Stimulated activated CD8-positive, alpha-beta memory T cell treated with anti-CD3 and anti-CD28 coated beads, Interleukin-15, amount 100 ng/mL, for 24 hours (primary cell): ENCODE measurements at places on chromosomes 7 and 10.

DNA sequence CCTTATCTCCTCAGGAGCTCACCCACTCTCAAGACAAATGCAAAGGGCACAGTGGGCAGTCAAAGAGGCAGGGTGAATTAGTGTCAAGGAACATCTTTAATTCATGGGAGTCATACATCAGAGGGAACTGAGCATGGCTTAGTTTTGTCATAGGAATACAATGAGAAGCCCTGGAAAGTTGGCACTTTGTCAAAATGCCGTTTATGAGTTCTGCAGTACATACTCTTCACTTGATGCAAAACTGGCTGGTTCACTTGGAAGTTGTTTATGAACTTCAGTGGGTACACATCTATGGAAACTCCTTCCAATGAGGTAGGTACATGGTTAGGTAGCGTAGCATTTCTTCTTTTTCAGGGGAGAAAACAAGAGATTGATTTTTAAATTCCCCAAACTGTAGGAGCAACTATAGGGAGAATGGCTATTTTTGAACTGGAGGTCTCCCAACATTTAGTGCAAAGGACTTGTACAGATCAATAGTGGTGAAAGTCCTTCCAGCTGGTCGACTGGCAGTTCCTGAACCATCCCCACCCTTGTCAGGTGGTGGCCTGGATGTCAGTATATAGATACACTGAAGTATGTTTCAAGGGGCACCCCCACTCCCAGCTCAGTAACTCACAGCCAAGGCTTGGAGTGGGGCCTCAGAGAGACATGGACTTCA, 580.5 kb downstream of the REEP3 start:
- DNase-seq: no peak

- DNase-seq: no peak
These were observed 69.4 kb downstream of the SAMD9 start for GRCh38 chr7:93048136-93048930.

- no peak for DNase-seq
These were observed 113.1 kb downstream of the CTTNBP2 start for GRCh38 chr7:117759950-117760640.

- no peak for DNase-seq
These were observed 38.8 kb downstream of the RNLS start for GRCh38 chr10:88544140-88544870.

DNA sequence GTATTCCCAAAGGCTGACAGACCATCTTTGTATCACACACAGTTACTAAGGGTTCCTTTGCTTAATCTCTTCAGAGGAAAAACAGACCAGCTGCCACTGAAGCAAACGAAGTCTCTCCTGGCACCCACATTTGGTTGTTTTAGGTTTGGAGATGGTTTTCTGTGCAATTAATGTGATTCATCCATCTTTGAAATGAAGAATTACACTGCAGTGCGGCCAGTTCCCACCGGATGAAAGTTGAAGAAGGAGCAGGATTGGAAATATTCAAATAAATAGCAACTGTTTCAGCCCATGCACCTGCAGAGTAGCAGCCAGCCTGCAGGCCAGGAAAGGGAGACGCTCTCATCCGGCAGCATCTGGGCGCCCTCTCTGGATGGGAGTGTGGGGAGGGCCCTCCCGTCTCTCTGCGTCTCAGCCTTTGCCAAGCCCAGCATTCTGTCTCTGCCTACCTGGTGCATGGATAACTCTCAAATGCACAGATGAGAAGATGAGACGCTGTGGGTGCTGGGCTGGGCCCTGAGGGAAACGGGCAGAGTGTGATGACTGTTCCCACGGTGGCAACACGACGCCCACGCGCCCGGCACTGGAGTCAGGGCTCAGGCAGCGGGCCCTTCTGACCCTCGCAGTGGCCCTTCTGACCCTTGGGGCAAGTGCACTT, 214.0 kb downstream of the PTPRN2 start:
- DNase-seq: no peak

DNA sequence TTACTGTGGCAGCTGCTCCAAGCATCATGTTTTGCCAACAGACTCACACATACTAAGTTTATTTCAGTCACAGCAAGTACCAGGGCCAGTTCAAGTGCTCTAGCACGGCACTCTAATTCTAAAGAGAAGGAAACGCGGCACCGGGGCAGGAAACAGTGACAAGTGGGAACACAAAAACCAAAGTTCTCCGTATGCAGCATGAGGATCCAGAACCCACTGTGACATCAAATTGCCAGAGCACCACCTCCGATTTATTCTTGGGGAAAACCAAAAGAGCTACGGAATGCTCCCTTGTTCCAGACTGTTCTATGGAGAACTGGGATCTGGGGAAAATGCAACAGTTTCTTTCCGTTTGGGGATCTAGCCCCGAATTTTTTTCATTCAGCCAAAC, 448 bp upstream of the PTER start:
- DNase-seq: no peak

- no peak for DNase-seq
These were observed 288.4 kb upstream of the LRRTM3 start for GRCh38 chr10:66637273-66638036.

DNA sequence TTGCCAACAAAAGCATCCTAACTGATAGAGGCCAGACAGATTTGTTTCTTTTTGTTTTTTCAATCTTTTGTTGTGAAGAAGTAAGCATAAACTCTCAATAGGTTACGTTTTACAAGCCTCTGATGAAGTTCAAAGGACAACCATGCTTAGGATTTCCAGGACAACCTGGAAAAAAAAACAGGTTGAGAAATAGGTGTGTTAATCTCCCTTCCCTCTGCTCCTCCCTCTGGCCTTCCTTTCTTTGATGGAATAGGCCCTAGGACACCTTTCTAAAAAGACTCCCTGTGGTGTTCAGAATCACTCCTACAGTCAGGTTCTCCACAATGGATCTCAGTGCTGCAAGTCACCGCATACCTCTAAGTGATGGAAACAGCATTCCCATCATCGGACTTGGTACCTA, at the start of gene AKR1D1:
Gene AKR1D1, plus strand, starts transcription at position 264 of the 400 bp plus-strand sequence. Its CDS starts 60 bp downstream, at position 324.
- DNase-seq: no peak

- DNase-seq: no peak
These were observed 489.8 kb downstream of the NEBL start for GRCh38 chr10:20407357-20407756.

- DNase-seq: no peak
These were observed 137.0 kb downstream of the TMEM178B start for GRCh38 chr7:141210862-141211261.

GRCh38 chr10:18158773-18159265, 18.6 kb downstream of the CACNB2 start:
- no peak for DNase-seq

GRCh38 chr7:153385502-153385901, 626.0 kb downstream of the ACTR3B start:
- DNase-seq: no peak

DNA sequence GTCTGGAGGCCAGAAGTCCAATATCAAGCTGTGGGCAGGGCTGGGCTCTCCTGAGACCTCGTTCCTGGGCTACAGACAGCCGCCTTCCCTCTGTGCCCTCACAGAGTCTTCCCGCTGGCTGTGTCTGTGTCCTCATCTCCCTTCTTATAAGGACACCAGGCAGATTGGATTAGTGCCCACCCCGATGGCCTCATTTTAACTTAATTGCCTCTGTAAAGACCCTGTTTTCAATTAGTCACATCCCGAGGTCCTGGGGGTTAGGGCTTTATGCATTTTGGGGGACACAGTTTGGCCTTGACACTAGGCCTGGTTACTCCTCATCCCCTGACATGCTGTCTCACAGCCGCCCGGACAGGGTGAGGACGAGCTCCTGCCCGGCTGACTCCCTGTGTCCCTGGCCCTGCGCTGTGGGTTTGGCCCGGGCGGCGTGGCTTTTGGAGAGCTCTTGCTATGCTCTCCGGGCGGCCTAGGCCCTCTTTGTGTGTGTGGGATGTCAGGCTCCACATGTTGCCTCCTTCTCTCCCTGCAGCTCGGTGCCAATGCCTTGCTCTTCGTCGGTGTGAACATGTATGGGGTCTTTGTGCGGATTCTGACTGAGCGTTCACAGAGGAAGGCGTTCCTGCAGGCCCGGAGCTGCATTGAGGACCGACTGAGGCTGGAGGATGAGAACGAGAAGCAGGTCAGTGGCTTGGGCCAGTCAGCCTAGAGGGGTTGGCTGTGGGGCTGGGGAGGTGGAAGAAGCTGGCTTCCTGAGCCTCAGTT, 18.2 kb downstream of the ADCY1 start:
- DNase-seq: no peak

DNA sequence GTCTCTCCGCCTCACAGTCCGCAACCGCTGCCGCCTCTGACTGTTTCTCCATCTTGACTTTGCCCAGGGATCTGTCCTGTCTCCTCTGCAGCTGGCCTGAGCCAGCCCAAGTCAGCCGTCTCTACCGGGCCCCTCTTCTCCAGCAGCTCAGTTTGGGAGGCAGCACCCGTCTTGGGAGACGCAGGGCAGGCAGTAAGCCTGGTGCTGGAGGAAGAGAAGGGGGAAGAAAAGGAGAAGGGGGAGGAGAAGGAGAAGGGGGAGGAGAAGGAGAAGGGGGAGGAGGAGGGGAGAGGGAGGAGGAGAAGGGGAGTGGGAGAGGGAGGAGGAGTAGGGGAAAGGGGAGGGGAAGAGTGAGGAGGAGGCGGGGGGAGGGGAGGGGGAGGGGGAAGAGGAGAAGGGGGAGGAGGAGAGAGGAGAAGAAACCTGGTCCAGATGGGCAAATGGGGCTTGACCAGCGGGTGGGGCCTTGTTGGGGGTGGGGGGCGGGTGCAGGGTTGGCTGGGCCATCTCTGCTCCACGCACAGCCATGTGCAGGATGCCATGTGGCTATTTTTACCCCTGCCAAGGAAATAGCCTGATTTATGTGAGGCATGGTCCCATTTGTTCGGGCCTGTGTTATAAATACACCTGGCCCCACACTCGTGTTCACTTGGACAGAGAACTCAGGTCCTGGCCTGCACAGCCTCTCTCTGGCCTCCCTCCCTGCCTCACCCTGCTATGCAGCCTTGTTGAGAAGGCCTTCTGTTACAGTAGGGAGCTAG, 35.9 kb upstream of the FZD9 start:
- DNase-seq: no peak

- no peak for DNase-seq
These were observed 106.5 kb downstream of the RPS24 start for GRCh38 chr10:78140066-78140630.

- DNase-seq: no peak
These were observed 261.8 kb upstream of the SHH start for GRCh38 chr7:156074084-156074483.

- DNase-seq: no peak
These were observed 5.5 kb upstream of the MMD2 start for GRCh38 chr7:4964506-4964905.

DNA sequence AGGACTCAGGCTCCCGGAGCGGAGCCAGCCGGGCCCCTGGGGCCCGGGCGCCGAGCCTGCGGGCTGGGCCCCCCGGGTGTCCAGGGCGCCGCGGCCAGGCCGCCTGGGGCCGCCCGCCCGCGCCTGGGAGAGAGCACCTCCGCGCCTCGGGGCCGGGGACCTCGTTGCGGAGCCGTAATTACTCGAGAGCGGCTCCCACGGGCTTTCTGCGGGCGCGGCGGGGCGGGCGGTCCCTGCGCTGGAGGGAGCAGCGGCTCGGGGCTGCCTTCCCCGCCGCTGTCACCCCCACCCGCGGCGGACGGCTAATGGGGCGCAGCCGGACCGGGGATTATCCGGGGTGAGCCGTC, 1.5 kb downstream of the GNB2 start:
- DNase-seq: no peak

DNA sequence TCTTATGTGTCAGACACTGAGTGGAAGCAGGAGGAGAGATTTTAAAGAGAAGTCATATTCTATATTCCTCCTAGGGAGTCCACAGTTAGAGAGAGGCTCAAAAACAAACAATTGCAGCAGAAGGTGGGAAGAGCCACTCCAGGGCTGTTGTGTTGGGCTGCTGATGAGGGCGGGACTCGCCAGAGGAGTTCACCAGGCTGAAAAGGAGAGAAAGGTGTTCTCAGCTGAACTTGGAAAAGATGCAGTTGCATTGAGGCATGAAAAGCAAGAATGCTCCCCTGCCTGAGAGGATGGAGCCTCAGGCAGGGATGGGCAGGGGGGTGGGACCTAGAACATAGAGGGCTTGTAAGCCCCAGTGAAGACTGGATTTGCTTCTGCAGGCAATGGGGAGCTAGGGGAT, 324.2 kb downstream of the CXCL12 start:
- no peak for DNase-seq

GRCh38 chr10:5325076-5325475, 39.7 kb upstream of the UCN3 start:
- no peak for DNase-seq

- no peak for DNase-seq
These were observed 64.8 kb upstream of the GHITM start for GRCh38 chr10:84074521-84074920.

DNA sequence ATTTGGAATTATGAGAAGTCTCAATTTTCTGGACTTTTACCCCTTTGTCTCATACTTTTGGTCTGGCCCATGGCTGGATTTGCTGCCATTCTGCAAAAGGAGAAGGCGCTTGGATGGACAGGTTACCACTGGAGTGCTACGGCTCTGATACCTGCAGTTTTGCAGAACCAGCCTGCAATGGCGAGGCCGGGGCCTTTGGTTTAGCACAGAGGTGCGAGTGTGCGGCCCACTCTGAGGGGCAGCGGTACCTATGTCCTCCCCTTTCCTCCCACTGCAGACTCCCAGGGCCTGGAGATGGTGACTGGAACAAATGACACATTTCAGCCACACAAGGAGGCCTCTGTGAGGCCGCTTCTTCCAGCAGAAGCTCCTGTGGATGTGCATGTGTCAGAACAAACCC, 11.9 kb downstream of the ZNF777 start:
- DNase-seq: no peak

- no peak for DNase-seq
These were observed 322.5 kb upstream of the POM121L12 start for GRCh38 chr7:52712938-52713337.

- DNase-seq: no peak
These were observed 20.9 kb downstream of the ANKRD22 start for GRCh38 chr10:88830643-88831268.

DNA sequence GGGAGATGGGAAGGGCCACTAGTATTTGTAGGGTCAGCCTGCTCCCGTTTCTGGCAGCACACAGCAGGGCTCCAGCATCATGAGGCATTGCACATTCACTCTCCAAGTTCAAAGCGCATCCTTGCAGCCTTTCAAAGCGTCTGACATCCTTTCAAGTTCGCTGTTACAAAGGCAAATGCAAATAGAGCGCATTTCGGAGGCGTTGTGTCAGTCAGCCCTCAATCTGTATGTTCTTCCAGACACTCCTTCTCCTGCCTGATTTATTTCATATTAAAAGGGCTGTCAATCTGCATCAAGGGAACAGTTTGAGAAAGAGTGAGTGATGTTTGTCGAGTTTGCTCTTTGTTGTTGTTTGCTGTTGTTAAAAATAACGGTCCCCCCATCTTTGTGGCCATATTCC, 188.5 kb downstream of the SNX10 start:
- DNase-seq: no peak

DNA sequence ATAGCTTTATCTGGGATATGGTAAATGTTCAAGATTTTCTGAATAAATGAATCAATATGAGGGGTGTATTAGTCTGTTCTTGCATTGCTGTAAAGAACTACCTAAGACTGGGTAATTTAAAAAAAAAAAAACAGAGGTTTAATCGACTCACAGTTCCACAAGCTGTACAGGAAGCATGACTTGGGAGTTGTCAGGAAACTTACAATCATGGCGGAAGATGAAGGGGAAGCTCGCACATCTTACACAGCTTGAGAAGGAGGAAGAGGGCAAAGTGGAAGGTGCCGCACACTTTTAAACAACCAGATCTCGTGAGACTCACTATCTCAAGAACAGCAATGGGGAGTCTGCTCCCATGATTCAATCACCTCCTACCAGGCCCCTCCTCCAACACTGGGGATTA, 32.5 kb upstream of the OTUD1 start:
- no peak for DNase-seq
